ENCODE measurements at places on chromosomes 12 and 14.
A peak's percentile ranks its signal among the peaks of the same experiment; 100 is the strongest.

GRCh38 chr12:109654357-109654756, 59.3 kb upstream of the FAM222A start:
- no peak for DNase-seq

DNA sequence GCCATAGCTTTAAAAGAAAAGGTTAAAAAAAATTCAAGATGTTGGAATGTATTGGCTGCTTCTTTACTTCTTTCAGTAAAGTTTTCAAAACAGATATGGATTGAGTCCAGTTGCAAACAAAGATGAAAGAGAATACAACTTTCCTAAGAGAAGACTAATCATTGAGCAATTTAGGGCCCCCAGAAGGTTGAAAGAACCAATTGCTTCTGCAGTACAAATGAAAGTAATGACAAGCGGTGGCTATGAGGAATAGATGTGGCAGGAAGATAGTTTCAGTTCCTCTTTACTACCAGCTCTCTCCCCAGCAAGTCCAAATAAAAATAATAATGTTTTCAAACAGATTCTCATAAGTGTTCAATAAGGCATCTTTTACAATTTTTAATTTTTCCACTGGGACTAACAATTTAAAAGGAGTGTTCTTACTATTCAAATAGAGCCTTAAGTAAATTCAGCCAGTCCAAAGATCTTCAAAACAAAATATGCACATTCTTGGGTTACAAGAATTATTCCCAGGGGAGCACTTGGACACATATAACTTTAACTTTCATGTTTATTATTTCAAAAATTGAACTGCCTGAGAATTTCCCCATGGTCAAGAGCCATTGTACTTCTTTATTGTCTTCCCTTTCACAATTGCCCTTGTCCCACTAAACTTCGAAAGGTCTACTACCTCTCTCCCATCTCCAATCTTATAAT, 62.3 kb upstream of the PPP1R12A start:
- no peak for DNase-seq

DNA sequence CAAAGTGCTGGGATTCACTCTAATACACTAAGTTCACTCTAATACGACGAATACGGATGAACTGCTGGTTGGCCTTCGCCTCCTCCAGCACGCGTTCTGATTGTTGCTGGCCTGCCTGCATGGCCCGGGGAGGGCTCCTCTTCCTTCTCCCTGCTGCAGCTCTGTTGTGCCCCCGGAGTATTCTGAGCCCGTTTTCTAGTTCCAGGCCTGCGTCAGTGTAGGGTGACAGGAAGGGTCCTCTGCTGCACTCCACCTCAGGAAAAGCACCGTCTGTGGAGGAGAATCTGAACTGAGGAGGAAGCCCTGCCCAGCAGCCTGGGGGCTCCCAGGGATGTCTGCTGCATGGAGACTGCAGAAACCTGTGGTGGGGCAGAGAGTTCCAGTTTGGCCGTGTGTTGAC, 44.4 kb downstream of the DDX51 start:
- no peak for DNase-seq

- no peak for DNase-seq
These were observed 3.1 kb upstream of the SLCO1B3 start for GRCh38 chr12:20807192-20808080.

GRCh38 chr14:27391331-27391730, 793.5 kb upstream of the NOVA1 start:
- no peak for DNase-seq

DNA sequence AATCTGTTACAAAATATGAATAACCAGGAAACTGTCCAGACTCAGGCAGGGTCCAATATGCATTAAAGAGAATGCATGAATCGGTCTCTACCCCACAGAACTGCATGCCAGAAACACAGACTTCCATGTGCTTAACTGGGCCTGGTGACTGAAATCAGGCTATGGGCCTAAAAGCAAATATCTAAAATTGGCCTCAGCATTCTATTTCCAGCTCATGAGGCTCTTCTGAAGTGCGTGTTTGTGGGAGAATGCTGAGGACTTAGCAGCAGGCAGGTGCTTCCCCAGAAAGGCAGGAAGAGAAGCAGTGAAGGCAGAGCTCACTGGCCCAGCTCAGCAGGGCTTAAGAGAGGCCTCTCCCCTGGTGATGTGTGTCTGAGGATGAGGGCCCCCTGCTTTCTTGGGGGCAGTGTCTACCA, 48.5 kb downstream of the ADGRD1 start:
- DNase-seq = no peak

DNA sequence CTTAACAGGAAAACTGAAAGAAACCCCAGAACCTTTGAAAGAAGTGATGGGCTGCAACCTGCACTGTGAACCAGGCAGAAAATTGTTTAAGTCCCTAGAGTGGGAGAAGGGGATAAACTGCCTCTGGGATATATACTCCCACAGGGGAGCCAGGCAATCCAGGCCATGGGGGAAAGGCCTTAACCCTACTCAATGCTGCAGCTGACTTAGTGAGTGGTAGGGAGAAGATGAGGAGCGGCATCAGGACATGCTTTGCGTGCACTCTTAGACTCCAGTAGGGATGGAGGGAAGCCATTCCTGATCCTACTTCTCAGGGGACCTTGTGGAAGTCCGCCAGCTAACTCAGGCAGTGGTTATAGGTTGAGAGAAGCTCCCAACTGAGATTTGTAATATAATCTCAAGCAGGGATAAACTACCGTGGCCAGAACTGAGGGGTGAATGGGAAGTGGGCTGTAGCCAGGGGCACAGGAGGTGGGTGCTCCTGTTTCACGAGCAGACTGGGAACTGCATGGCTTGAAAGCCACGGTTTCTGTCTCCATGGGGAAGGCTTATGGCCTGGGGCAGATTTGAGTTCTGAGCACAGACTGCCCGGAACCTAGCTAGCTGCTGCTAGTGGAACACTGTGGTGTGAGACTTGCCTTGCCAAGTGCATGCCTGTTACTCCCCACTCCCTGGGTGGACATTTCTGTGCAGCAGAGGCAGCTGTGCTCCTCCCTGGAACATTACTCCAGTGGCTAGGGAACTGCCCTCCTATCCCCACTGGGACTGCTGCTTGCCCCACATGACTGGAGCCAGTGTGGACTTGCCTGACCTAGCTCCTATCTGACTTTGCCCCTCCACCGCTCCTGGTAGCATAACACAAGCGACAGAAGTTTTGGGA, 119.2 kb upstream of the SCAF11 start:
- DNase-seq = no peak

GRCh38 chr12:90829044-90829443, 125.9 kb downstream of the CCER1 start:
- no peak for DNase-seq

DNA sequence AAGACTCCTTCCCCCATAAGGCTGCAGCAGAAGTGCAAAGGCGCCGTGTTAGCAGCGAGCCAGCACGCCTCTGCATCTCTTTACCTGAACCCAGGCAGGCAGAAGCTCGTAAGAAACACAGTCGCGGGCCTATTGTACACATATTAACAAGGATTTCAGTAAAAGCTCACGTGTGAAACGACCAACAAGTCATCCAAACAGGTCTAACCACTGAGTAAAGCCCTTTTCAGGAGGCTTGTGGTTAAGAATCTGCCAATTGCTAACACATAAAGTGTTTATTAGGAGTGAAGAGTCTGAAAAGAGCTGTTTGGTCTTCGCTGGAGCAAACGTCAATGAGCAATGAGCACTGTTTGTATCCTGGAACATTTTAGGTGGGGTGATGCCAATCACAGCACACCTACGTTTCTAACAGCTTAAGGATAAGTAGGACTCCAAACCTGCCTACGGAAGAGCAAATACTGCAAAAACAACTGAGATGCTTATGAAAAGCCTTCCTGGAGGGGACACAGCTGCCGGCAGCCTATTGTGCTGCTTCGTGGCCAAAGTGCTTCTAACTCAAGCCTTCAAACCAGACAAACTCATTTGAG, 43.1 kb downstream of the PRKAB1 start:
- DNase-seq = peak; percentile 52

DNA sequence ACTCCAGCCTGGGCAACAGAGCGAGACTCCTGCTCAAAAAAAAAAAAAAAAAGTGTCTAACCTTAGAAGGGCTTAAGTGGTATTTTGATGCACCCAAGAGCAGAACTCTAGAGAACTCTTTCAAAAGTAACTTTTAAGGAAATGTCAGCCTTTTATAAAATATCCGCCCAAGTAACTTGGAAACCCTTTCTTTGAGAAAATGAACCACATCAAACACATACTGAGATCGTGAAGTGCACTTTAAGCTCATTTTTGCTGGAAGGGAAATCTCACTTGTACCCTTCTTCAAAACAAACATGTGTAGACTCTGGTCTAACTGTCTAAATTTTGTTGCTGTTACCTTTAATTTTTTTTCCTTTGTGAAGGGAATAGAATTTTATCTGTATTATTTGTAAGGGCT, 5.5 kb downstream of the C12orf56 start:
- DNase-seq = no peak

DNA sequence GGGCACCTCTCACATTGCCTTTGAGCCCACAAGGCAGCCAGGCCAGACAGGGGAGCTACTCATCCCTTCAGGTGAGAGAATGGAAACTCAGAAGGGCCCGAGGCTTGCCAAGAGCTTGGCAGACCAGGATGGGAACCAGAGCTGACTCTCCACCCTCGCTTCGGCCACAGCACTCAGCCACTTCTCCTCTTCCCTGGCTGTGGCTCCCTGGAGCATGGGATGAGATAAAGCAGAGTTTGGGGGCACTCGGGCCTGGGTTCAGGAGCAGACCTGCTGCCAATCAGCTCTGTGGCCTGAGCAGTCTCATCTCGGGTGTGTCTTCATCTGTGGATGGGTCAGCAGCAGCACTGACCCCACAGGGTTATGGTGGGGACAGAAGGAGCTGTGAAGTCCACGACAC, 20.0 kb upstream of the CCDC85C start:
- no peak for DNase-seq

DNA sequence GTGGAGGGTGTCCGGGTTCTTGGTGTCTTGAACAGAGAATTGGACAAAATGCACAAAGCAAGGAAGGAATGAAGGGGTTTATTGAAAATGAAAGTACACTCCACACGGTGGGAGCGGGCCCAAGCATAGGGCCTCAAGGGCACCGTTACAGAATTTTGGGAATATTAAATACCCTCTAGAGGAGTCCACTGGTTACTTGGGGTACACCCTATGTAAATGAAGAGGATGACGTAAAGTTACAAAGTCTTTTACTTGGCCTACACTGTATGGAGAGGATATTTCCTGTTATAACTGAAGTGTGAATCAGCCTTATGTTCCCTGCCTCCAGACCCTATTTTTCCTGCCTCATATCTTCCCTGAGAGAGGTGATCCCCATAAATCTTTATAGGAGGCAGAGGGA, 102.6 kb downstream of the RIN3 start:
- DNase-seq = no peak

GRCh38 chr12:86188226-86188625, 68.0 kb downstream of the MGAT4C start:
- DNase-seq = no peak

DNA sequence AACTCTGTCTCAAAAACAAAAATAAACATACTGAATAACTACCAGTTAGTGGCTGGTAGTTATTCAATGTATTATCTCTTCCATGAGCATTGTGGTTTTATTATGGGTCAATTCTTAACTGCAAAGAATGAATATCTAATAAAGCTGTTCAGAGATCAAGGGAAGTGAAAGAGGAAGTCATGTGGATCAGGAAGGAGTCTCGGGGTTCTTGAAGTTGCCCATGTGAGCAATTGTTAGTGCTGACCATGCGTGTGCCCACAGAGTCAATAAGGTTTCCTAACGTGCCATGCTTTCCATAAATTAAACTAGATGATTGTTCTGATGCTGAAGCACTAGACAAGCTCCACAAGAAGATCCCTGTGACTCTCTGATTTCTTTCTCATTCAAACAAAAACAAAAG, 136.5 kb upstream of the CPSF6 start:
- DNase-seq = no peak

DNA sequence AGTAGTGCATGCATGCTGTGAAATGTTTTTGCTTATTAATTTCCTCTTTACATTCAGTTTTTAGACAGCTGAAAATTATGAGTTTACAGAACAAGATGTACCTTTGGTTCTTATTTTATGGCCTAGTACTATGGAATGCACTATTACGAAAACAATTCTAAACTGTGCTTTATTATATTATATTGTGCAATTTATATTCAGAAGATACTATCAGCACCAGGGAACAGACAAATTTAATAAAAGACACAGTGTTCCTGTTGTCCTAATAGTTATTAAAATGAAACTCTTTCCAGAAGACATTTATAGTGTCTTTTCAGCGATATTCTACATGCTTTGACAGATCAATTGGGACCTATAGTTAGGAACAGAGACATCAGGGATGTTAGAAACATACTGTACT, 427.3 kb downstream of the BTG1 start:
- no peak for DNase-seq
